ENCODE measurements at places on chromosomes 5 and 9.

DNA sequence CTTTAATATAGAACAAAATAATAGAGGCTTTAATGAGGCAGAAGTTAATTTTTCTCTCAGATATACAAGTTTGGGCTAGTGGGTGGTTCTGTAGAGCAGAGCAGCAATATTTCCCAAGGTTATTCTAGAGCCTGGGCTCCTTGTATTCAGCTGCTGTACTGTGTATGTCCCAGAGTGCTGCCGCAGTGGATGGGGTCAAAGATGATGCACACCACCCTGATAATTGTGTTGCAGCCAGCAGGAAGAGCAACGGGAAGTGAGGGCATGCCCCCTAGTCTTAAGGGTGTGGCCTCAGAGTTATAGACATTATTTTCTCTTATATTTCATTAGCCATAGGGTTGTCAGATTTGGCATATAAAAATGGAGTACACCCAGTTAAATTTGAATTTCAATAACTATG is 23.9 kb upstream of the KIF4B start:
- no peak for DNase-seq

DNA sequence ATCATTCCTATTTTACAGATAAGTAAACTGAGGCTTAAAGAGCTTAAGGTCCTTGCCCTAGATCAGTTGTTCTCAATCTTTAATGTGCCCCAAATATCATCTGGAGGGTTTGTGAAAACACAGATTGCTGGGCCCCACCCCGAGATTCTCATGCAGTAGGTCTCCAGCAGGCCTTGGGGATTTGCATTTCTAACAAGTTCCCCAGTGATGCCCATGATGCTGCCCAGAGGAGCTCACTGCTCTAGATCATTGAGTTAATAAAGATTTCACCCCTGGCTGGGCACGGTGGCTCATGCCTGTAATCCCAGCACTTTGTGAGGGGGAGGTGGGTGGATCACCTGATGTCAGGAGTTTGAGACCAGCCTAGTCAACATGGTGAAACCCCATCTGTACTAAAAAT is 42.8 kb upstream of the RAD23B start:
- no peak for DNase-seq

GRCh38 chr5:168064457-168064856 is 227.0 kb upstream of the WWC1 start:
- no peak for DNase-seq

GRCh38 chr9:108662956-108663355 is 192.8 kb downstream of the ACTL7B start:
- DNase-seq: no peak

GRCh38 chr5:171776213-171776612 is 9.4 kb upstream of the SMIM23 start:
- DNase-seq: no peak

- no peak for DNase-seq
Measured at GRCh38 chr9:69981686-69982445, 61.8 kb upstream of the MAMDC2 start.

DNA sequence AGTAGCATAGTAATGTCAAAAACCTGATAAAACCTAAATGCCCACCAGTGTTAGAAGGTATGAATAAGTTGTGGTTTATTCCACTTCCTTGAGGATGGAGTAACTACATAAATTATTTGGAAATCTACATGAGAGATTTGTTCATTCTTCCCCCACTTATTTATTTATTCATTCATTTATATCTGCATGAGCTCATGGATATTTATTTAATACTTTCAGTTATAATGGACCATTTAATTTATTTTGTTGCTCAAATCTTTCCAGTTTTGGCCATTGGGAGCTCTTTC is 223.8 kb upstream of the S1PR3 start:
- DNase-seq: no peak

DNA sequence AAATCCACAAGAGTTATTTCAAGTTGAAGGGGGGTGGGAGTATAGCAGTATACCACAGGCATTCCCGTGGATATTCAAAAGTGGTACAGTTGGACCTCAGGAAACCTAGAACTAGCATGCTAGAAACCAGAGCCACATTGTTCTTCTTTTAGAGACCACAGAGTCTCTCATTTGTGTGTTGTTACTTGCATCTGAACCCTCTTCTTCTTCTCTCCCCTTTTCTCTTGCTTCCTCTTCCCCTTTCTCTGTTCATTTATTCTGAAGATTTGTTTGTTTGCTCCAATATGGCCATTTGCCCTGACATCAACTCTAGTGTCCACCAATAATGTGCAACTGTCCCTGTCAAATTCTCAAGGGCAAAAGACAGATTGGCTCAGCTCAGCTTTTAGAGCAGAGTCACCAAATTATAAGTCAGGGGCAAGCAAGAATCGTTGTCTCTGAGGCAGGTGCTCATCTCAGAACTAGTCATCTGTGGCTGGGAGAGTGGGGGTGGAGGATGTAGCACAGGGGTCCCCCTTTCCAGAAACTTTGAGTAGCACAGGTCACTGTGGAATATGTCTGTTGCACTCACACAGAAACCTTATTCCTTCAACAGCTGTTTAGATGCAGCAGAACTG is 321.1 kb downstream of the ARRDC3 start:
- no peak for DNase-seq

- no peak for DNase-seq
Measured at GRCh38 chr5:148759101-148759500, 67.3 kb upstream of the ADRB2 start.

DNA sequence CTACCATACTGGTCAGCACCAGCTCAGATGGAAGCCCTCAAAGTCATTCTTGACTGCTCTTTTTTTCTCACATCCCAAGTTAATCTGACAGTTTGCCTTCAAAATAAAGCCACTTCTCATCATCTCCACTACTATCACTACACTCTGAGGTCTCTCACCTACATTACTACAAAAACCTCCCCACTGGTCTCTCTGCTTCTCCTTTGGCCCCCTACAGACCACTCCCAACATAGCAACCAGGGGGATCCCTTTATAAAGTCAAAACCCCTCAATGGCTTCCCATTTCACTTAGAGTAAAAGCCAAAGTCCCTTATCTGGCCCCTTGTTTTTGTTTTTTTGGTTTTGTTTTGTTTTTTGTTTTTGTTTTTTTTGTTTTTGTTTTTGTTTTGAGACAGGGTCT is 4.6 kb downstream of the ARAP3 start:
- DNase-seq: no peak

DNA sequence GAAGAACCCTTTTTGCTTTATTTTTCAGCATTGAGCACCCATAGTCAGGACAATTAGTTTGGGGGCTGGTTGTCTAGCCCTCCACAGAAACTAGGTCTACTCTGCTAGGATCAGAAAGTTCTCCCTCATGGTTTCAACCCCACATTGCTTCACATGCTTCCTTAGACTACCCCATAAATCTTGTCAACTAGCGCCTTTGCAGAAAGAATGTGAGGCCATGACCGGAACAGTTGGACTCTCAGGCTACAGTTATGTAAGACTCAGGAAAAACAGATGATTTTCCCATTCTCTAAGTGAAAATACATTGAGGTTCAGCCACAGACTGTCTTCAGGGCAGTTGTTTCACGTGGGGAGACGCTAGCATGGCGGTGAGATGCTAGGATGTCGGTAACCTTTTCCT is 255.6 kb downstream of the NR3C1 start:
- DNase-seq: no peak

Data from glomerular endothelial cell (primary cell).